ENCODE measurements at places on chromosomes 2 and 18.

DNA sequence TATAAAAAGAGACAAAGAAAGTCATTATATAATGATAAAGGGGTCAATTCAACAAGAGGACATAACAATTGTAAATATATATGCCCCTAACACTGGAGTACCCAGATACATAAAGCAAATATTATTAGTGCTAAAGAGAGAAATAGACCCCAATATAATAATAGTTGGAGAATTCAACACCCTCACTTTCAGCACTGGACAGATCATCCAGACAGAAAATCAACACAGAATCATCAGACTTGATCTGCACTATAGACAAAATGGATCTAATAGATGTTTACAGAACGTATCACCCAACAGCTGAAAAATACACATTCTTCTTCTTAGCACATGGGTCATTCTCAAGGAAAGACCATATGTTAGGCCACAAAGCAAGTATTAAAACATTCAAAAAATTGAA lies 31.7 kb downstream of the CLHC1 start:
- no peak for DNase-seq

- no peak for DNase-seq
Measured at GRCh38 chr2:215874418-215874817, 138.9 kb downstream of the MREG start.

GRCh38 chr18:22964116-22964515 lies 31.0 kb downstream of the RBBP8 start:
- DNase-seq: no peak

GRCh38 chr2:67806816-67807215 lies 256.0 kb downstream of the C1D start:
- no peak for DNase-seq

DNA sequence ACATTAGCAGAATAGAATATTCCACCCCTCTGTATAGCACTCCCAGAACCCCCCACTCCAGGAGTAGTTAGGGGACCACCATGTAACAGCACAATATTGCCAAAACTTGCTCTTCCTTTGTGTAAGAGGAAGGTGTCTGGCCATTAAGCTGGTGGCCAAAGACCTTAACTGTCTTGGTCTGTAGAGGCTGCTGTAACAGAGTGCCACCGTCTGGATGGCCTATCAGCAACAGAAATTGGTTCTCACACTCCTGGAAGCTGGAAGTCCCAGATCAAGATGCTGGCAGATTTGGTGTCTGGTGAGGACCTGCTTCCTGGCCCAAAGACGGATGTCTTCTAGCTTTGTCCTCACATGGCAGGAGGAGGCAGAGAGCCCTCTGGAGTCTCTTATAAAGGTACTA lies 61.6 kb upstream of the TGFA start:
- no peak for DNase-seq

GRCh38 chr2:167992278-167992677 lies 255.1 kb downstream of the STK39 start:
- no peak for DNase-seq

GRCh38 chr2:1754046-1754445 lies 9.7 kb upstream of the PXDN start:
- no peak for DNase-seq

- peak; percentile 19 for DNase-seq
Measured at GRCh38 chr2:219684721-219685689, 57.6 kb downstream of the SLC4A3 start.

DNA sequence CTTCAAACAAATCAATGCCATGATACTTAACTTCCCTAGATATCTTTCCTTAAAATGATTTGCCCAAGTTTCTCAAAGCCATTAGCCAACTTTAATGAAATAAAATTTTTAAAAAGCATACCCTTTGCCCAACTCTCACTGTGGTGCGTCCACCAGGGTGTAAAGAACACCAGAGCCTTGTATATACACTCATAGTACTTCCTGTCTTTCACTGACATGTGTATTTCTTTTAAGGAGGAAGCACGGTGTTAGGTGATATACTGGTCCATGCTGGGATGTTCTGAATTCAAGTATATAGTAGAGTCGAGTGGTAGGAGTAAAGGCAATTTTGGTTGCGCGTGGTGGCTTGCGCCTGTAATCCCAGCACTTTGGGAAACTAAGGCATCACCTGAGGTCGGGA lies 22.7 kb downstream of the AAK1 start:
- DNase-seq: no peak

DNA sequence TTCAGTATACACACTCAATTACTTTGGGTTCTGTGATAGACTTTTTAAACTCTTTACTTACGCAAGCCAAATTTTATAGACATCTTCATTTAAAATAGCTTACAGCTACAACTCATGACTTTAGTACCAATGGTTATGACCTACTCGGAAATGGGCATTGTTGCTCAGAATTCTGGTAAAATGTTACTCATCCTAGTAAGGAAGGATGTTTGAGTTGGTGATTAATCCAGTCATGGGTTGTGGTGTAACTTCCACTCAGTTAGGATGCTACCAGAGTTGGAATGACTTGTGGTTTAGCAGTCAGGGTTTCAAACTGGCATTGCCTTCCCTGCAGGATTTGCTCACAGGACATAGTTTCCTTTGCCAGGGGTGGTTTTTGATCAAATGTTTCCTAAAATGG lies 7.4 kb upstream of the NPC1 start:
- DNase-seq: no peak

DNA sequence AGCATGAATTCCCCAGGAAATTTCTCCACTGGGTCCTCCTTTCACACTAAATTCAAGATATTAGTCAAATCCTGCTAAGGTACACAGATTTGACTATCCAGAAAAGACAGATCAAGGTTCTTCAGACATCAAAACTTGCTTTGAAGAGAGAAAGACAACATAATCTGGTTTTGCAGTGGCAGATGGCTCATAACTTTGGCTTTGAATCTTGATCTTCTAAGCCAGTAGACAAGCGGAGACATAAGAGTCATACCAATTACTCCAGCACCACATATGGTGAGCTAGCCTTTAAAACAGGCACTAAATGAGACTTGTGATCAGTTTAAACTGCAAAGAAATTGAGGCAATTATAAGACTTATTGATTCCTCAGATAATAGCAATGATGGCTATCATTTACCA lies 29.3 kb downstream of the PDE11A start:
- no peak for DNase-seq

DNA sequence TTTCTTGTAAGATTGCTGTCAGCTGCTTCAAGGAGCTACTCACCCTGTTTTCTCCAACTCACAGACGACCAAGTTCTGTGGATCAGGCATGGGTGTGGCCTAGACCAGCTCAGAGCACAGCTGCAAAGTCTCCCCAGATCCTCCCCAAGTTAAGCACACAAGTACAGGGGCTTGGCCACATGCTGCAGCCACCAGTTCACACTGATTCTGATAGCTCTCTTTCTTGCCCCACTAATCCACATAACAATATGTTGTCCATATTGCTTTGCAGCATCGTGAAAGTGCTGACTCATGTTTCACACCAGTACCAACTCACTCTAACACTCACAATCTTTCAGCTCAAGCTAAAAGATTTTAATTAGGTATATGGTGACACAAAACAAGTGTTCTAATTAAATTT lies 437.0 kb downstream of the PARD3B start:
- no peak for DNase-seq

- DNase-seq: no peak
Measured at GRCh38 chr18:13281406-13281805, 62.8 kb downstream of the LDLRAD4 start.

DNA sequence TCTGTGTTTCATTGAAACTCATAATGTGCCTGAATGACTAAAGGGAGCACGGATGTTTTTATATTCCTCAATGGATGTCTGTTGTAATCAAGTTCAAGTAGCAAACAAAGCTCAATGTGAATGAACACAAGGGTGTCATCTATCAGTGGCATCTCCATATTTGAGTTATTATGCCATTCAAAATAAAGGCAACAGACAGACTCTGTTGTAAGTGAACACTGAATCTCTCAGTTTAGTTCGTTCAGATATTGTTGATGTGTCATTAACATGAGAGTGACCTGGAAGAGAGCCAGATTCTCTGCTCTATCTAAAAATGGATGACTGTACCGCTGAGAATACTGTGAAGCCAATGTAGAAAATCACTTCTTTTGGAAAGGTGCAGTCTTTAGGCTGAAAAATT lies 118.7 kb downstream of the NUP35 start:
- no peak for DNase-seq

GRCh38 chr2:156399224-156399949 lies 36.8 kb upstream of the GPD2 start:
- DNase-seq: no peak
